Motor neuron (in vitro differentiated cells): ENCODE measurements at places on chromosomes 2 and 18.
A peak's percentile ranks its signal among the peaks of the same experiment; 100 is the strongest.

GRCh38 chr2:179239195-179239594 lies 25.4 kb downstream of the SESTD1 start:
- ATAC-seq: no peak

GRCh38 chr2:79275197-79275596 lies 115.6 kb upstream of the REG3A start:
- ATAC-seq: no peak

- ATAC-seq: peak; percentile 42
These were observed 251.4 kb downstream of the ANKRD30B start for GRCh38 chr18:14999085-14999975.

DNA sequence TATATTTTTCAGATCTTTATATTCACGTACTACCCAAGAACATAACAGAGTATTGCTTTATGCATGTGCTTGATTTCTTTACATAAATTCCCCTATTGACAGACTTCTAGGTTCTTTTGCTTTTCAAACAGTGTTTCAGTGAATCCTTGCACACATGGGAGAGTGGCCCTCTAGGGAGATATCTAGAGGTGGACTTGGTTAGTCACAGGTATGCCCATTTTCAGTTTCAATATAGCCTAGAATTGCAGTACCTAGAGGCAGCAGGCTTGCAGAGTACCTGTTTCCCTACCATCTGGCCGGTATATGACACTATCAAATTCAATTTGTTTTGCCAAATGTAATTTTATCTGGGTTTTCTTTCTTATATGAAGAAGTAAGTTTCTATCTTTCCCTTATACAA lies 36.8 kb downstream of the EML6 start:
- ATAC-seq: no peak

GRCh38 chr18:69998523-69998987 lies 50.9 kb upstream of the CD226 start:
- no peak for ATAC-seq

- no peak for ATAC-seq
These were observed 681.0 kb upstream of the LRRTM4 start for GRCh38 chr2:78202986-78203670.

- no peak for ATAC-seq
These were observed 9.6 kb downstream of the CFAP221 start for GRCh38 chr2:119553687-119554344.

DNA sequence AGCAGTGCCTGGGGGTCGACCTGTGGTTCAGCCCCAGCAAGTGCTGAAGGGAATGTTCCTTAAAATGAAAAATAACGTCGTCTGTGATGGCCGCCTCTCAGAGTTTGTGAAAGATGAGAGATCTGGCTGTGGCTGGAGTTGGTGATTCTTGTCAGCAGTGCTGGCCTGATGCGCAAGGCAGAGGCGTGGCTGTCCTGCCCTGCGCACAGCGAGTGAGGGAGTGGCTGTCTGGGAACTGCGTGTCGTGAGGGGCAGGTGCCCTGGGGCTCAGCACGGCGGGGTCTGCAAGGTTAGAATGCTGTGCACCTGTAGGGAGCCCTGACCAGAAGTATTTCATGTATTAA lies 8.8 kb downstream of the NFATC1 start:
- peak; percentile 90 for ATAC-seq

GRCh38 chr2:78115291-78115690 lies 593.1 kb upstream of the LRRTM4 start:
- no peak for ATAC-seq

GRCh38 chr18:26175481-26175880 lies 41.8 kb downstream of the PSMA8 start:
- no peak for ATAC-seq

GRCh38 chr2:37892436-37893114 lies 32.5 kb upstream of the RMDN2 start:
- no peak for ATAC-seq

- no peak for ATAC-seq
These were observed 14.5 kb downstream of the SMAD2 start for GRCh38 chr18:47915930-47916329.

GRCh38 chr2:218659988-218660358 lies 490 bp downstream of the BCS1L start:
- ATAC-seq: no peak

DNA sequence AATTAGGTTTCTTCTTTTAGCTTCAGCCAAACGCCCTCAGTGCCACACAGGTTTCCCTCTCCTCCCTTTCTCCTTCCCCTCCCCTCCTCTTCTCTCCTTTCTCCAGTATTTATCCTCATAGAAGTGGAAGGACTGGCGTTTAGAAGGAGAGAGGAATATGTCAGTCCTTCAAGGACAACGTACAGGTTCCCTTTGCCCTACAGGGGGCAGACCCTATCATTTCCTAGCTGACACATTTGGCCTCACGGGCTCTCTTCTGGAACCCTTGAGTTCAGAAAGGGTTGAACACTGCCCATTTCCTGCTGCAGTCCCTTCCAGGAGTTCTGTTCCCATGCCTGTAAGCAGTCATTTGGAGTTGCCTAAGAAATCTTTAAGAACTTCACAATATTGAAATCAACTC lies 46.1 kb downstream of the CDCA7 start:
- ATAC-seq: no peak

GRCh38 chr2:18455236-18455862 lies 105.1 kb downstream of the RDH14 start:
- peak; percentile 24 for ATAC-seq

DNA sequence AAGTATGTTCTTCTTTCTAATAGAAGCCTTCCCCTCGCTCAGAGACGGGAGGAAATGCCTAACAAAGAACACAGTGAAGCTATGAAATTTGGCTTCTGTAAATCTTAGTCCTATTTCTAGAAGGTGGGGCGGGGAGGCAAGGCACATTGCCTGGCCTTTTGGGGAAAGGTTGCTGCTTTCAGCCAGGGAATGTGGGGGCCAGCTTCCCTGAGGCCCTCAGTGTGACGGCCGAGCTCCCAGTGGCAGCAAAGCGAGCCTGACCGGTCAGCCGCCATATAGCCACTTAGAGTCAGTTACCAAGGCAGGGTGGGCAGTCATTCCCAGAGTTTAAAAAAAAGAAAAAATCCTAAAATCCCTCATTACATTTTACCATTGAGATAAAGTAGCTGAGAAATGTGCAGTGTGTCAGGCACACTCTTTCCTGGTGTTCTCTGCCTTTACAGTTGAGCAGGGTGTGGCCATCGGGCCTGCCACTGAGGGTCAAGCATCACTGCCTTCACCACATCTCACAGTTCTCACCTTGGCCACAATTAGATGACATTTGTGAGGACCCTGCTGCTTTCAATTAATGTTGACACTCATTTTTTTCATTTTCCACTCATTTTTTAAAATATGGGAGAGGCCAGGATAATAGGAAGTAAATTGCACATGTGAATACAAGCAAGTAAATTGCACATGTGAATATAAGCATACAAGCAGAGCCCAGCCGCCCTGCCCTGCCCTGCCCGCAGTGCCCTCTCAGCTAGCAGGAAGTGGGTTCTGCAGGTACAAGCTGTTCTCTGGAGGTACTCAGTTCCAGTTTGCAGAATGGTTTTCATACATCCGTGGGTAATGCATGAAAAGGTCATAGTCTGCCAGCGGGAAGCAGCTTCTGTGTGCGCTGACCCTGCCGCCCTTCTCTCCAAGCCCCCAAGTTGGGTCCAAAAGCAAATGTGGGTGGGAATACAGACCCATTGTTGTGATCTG lies 76.9 kb downstream of the WDSUB1 start:
- ATAC-seq: peak; percentile 23

GRCh38 chr2:202165945-202166344 lies 72.5 kb downstream of the SUMO1 start:
- no peak for ATAC-seq

DNA sequence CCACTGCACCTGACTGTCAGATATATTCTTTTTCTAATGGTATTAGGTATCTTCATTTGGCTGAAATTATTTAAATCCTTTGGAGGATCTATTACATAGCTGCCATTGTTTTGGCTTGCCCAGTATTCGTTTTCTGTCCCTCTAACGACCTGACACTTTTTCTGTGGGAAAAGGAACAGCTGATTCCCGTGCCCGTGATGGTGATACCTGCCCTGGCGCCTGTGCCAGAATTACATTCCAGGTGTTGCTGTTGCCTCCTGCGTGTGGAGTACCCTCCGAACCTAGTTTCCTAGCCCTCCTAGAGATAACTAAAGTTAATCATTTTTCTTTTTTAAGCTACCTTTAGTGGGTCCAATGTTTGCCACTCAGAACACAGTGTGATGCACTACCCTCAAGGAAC lies 14.0 kb downstream of the HOXD1 start:
- ATAC-seq: no peak

DNA sequence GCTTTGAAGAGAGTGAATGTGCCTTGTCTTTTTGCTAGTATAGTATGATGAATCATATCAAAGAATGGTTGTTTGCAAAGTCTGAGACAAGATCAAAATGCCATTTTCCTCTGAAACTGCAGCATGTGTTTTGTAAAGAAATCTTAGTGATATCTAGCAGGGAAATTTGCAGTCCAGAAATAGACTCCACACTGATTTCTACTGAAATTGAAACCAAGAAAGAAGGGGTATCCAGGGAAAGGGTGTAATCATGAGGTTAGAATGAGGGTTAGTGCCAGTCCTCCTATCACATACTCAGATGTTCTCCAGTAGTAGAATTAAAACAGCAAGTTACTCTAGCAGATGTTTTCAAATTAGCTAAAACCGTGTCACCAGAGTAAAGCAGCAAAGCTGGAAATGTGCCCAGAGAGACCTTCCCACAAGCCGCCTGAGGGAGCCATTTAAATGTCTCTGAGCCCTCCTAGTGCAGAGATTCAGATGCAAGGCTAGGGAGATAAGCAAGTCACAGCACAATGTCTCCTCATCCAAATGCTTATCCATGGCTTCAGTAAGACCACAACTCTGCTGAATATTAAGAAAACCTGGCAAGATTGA lies 4.9 kb downstream of the DLGAP1 start:
- no peak for ATAC-seq

GRCh38 chr2:131659168-131659572 lies 131.5 kb downstream of the CCDC74A start:
- ATAC-seq: no peak

- no peak for ATAC-seq
These were observed 89.3 kb upstream of the NCKAP5 start for GRCh38 chr2:133657591-133657990.

DNA sequence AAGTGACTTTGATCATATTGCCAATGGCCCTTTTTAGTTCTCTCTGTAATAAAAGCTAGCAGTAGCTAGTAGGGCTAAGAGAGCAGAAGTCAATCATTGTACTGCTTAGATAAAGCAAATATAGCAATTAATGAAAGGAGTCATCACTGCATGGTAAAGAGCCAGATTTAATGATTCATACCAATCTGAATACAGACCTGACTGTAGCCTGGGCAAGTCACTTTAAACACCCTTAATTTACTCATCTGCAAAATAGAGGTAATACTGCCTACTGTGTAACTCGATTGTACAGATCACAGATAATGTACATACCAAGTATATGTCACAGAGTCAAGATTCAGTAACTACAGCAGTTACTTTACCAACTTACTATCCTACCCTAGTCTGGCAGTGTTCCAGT lies 63.6 kb downstream of the ASXL2 start:
- ATAC-seq: peak; percentile 36

- no peak for ATAC-seq
These were observed 37.3 kb downstream of the CYP1B1 start for GRCh38 chr2:38038682-38039081.

DNA sequence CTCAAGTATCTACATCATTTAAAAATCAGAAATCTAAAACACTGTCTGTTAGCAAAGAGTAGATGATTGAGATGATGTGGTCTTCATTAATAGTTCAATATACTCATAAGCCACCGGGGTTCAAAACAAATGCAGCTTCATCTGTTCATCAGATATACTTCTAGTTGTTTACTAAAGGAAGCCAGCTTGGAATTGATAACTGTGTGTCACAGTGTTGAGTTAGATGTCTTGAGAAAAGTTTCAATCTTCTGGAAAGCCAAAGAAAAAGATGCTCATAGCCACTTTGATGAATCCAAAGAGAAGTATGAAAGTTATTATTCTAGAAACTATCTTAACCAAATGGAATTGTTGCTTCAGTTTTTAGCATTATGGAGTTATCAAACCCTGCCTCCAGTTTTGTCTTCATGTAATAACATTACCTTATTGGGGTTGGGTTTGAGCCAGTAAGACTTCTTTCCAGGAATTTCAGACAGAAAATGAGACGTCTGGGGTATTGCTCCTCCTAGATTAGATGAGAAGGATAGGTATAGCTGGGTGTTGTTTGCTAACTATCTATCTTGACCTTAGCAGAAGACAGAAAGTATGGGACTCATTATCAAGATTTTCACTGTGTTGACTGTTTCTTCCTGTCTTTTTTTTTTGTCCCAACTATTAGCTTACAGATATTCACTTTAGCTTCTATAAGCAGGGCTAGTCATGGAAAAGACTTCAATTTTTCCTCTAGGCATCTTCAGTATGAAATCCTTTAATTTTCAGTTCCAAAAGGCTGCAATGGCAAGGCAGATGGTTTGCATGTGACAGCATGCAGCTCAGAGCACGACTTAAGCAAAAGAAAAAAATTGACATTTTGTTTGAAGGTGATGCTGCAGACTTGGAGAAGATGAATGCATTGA lies 66.5 kb downstream of the LNPK start:
- ATAC-seq: no peak

DNA sequence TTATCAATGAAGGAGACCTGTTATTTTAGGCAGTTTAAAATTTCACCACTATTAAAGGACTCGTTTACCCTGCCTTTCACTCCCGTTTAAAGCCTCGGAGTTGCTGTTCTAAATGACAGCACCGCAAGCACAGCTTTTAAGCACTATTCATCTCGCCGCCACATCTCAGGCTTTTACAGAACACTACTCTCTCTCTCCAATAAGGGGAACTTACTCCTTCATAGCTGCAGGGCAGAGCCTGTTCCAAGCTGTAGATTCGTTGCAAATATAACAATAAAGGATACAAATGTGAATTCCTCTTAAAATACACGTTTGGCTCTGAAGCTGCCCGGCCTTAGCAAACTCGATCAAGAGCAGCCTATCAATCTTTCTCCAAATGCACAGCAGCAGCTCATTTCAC lies 271.8 kb downstream of the ZNF521 start:
- ATAC-seq: peak; percentile 51
